ENCODE measurements at places on chromosomes 16 and 17. TPM values are rescaled to one million over a fixed set of nuclear protein-coding genes. Genes with fewer than 3 reads are reported as not detected.

JPH3 gene
- total RNA-seq, result not detected

CYBA gene
- 167 TPM for total RNA-seq

IRX3 gene
- 0.86 TPM for total RNA-seq

- peak; percentile 8 for DNase-seq
Measured at GRCh38 chr17:28412099-28412498, 6.1 kb upstream of the SLC46A1 start.

- DNase-seq, result no peak
Measured at GRCh38 chr16:24984903-24985675, 30.1 kb downstream of the ARHGAP17 start.

Data from fibroblast of villous mesenchyme (primary cell).